Uterine smooth muscle cell (primary cell): ENCODE measurements at places on chromosomes 13 and 19. TPM values are rescaled to one million over a fixed set of nuclear protein-coding genes. Genes with fewer than 3 reads are reported as not detected.

Gene ZNF181
- 16.0 and 18.2 TPM in 2 replicates for total RNA-seq

Gene GIPR
- total RNA-seq = under 0.01 TPM in 1 of 2 replicates, not detected in the other

Gene TRAPPC5
- 74.4 and 78.4 TPM in 2 replicates for total RNA-seq

Gene RUVBL2
- total RNA-seq = 213 and 418 TPM in 2 replicates

Gene FBXO27
- 1.3 and 3.4 TPM in 2 replicates for total RNA-seq

Gene IQCN
- 0.44 and 0.50 TPM in 2 replicates for total RNA-seq

Gene CYP4F12
- total RNA-seq = not detected in 2 replicates

Gene ACP7
- 0.33 and 0.87 TPM in 2 replicates for total RNA-seq

Gene HIPK4
- 0.33 TPM in 1 of 2 replicates, not detected in the other for total RNA-seq

Gene KIR3DL1
- total RNA-seq = not detected in 2 replicates

Gene ZNF600
- total RNA-seq = 3.9 and 4.0 TPM in 2 replicates

Gene SEMA6B
- under 0.01 and 0.11 TPM in 2 replicates for total RNA-seq

Gene RASL11A
- 12.9 and 18.8 TPM in 2 replicates for total RNA-seq

Gene KLK2
- total RNA-seq = 0.22 TPM in 1 of 2 replicates, not detected in the other

Gene C13orf46
- 0.25 and 0.33 TPM in 2 replicates for total RNA-seq

Gene CACNG6
- 0.11 TPM in 1 of 2 replicates, not detected in the other for total RNA-seq

Gene KLK1
- not detected in 2 replicates for total RNA-seq

Gene SLC15A1
- total RNA-seq = not detected in 2 replicates

Gene PDX1
- not detected in 2 replicates for total RNA-seq

Gene KRTDAP
- total RNA-seq = not detected in 2 replicates

Gene PLPP2
- total RNA-seq = 2.9 and 5.0 TPM in 2 replicates

Gene MBD3L5
- total RNA-seq = not detected in 2 replicates

Gene EFNB2
- 2.2 and 4.1 TPM in 2 replicates for total RNA-seq

Gene TLE2
- 0.33 and 1.7 TPM in 2 replicates for total RNA-seq

Gene CCDC122
- 9.1 and 12.0 TPM in 2 replicates for total RNA-seq

Gene GPATCH1
- total RNA-seq = 7.1 and 7.7 TPM in 2 replicates

Gene KANK3
- total RNA-seq = 0.25 and 0.33 TPM in 2 replicates
